Right lung (tissue), 10 donors: ENCODE measurements at places on chromosomes 7 and 10. TPM values are rescaled to one million over a fixed set of nuclear protein-coding genes. Genes with fewer than 3 reads are reported as not detected.

- no peak for DNase-seq
These were observed 147.7 kb downstream of the SH2D4B start for GRCh38 chr10:80685355-80685754.

GRCh38 chr10:45461034-45461433 lies 87.0 kb downstream of the ALOX5 start:
- DNase-seq: no peak

DNA sequence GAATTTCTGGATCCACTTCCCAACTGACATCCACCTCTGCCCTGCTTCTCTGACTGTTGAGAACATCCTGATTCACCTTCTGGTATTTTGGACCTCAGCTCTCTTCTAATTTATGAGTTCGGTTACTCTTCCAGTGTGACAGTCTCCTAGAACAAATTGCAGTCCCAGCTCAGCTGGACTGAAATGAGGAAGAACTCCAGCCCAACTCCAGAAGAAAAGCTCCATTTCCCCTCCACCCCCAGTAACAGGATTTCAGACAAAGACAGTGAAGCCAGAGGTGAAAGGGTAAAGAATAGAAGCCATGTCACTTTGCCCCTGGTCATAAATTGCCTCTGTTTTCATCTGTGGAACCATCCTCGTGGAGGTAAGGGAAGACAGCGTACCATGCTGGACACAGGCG lies 26.2 kb upstream of the INHBA start:
- no peak for DNase-seq

DNA sequence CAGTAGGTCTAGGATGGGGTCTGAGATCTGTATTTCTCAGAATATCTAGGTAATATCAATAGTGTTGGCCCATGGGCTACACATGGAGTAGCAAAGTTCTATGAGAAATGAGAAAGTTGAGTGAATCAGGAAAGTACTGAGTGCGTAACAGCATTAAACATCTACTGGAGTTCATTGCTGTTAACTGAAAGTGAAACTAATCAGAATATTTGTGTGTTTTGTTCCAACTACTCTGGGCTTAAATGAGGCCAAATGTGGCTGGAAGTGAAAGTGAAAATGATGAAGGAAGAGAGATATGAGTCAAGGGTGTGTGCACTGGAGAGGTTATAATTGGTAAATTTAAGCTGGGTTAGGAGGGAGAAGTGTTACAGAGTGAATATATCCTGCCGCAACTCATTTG lies 46.5 kb downstream of the TMEM106B start:
- DNase-seq: no peak

DNA sequence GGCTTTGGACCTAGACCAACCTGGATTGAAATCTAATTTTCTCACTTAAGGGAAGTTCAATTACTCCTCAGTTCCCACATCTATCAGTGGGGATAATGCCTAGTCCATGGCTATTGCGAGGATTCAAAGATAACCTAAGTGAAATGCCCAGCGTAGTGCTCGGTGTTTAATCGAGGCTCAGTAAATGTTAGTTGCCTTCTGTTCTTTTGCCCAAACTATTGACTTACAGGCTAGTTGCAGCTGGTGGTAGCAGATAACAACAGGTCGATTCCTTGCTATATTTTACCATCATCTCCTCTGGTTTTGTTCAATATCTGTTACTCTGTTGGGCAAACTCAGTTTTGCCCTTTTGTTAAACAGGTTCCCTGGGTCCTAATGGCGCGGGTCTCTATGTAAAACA lies 22.8 kb downstream of the DNAH11 start:
- no peak for DNase-seq

GRCh38 chr7:101553771-101554445 lies 75.2 kb downstream of the MYL10 start:
- no peak for DNase-seq

DNA sequence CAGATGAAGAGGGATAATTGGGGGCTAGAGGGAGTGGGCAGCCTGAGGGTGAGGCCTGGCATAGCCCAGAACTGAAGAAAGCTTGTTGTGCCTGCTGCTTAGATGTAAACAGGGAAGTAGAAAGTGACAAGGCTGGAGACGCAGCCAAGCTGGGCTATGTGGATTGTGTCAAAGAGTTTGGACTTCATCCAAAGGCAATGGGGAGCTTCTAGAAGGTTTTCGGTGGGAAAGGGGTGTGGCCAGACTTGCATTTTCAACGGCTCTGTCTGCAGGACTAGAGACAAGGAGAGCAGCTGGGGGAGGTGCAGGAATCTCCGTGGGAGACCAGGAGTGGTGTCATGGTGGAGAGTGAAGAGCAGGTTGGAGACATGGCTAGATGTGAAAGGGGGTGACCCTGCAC lies 48.8 kb downstream of the GOLGA7B start:
- no peak for DNase-seq

GRCh38 chr10:119263951-119264617 lies 56.7 kb downstream of the GRK5 start:
- no peak for DNase-seq

- DNase-seq: no peak
These were observed 489.8 kb upstream of the ZMIZ1 start for GRCh38 chr10:78578929-78579328.

GRCh38 chr7:122329145-122329802 lies 24.7 kb upstream of the FEZF1 start:
- no peak for DNase-seq

- no peak for DNase-seq
These were observed 67.9 kb upstream of the COL13A1 start for GRCh38 chr10:69733791-69734261.

IFIT5 gene
- polyA plus RNA-seq: 14.9 TPM

ACTR1A gene
- 79.6 TPM for polyA plus RNA-seq

ADAM12 gene
- polyA plus RNA-seq: 12.1 TPM

HTR7 gene
- 0.28 TPM for polyA plus RNA-seq

PIK3CG gene
- polyA plus RNA-seq: 3.3 TPM

PKD2L1 gene
- polyA plus RNA-seq: 0.23 TPM
